ENCODE measurements at places on chromosomes 12 and 14.
A peak's percentile ranks its signal among the peaks of the same experiment; 100 is the strongest.

- no peak for DNase-seq
Observed at GRCh38 chr12:19576506-19577280, 137.4 kb downstream of the AEBP2 start.

DNA sequence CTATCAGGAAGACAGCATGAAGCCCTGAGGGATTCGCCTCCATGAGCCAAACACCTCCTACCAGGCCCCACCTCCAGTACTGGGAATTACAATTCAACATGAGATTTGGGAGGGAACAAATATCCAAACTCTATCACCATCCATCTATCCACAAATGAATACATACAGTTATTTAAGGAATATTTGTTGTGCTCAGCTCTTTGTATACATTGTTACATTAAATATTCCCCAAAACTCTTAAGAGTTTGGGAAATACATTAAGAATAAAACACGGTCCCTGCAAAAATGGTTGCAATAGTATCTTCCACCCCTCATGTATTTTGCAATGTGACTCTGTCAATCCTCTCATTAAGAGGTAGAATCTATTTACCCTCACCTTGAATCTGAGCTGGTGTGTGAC, 109.8 kb upstream of the PLXNC1 start:
- no peak for DNase-seq

DNA sequence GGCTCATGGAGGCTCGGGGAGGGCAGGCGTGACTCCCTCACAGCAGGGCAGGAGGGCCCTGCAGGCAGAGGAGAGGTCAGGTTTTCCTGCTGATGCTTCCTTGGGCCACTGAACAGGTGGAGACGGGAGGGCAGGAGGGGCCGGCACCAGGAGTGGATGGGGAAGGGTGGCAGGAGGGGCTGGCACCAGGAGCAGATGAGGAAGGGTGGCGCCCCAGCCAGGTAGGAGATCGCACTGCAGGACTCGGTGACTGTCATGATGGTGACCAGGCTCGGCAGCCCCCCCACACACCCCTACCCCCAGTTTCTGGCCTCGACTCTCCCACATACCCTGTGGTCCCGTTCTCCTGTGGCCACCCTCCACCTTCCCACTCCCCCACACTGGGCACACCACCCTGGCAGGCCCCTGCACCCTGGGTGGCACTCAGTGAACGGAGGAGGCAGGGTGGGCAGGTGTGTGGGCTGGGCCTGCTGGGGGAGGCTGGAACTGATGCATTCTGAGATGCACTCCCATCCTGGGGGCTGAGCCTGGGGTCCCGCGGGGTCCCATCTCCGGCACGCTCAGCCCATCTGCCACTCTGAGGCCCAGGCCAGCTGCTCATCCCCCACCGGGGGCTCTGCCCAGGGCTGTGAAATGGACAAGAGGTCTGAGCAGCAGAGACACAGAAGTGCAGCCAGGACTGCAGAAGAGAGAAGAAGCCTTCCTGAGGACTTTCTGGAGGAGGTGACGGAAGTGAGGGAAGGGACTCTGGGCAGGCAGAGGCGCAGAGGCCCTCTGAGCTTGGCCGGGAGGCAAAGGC, 2.8 kb downstream of the NUDT14 start:
- no peak for DNase-seq

GRCh38 chr14:96362965-96363750, at the start of the genes ATG2B and GSKIP:
Gene ATG2B (minus strand): TSS chr14:96363341. CDS start chr14:96362976, 365 bp downstream.
Gene GSKIP (plus strand): TSS chr14:96363526. CDS start chr14:96382248, 18,722 bp downstream.
- peak; percentile 93 for DNase-seq

DNA sequence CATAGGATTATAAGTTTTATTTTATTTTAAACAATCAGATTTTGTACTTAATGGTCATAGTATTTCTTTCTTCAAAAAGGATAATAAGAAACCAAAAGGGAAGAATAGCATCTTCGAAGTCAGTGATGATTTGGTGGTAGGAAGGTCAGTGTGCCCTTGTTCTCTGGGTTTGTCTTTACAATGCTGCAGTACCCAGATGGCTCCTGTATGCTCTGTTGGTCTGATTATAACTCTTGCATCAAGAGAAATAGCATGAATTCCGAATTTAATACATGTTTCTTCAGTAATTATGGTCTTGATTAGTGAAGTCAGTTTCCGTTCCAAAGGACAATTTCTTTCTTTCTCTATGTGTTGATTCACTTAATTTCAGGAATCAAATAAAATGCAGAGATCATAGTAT, 180.2 kb downstream of the TMTC2 start:
- no peak for DNase-seq

GRCh38 chr12:65903691-65904383, 79.6 kb downstream of the HMGA2 start:
- DNase-seq, result no peak

- DNase-seq, result no peak
Observed at GRCh38 chr12:19695244-19696098, 256.2 kb downstream of the AEBP2 start.
